ENCODE measurements at places on chromosomes 13 and 19.

GRCh38 chr13:67095621-67096020, 134.5 kb downstream of the PCDH9 start:
- H3K4me3 ChIP-seq, result no peak overlapping the region
- H3K27me3 ChIP-seq, result no peaks in the 10 kb centered on the region
- no peaks in the 10 kb centered on the region for H3K36me3 ChIP-seq
- H3K4me1 ChIP-seq, result no peaks in the 10 kb centered on the region

- H3K27ac ChIP-seq, result no peak overlapping the region
- DNase-seq, result no peak
- no peaks in the 10 kb centered on the region for H3K36me3 ChIP-seq
Observed at GRCh38 chr13:30178976-30179375, 128.4 kb downstream of the KATNAL1 start.

DNA sequence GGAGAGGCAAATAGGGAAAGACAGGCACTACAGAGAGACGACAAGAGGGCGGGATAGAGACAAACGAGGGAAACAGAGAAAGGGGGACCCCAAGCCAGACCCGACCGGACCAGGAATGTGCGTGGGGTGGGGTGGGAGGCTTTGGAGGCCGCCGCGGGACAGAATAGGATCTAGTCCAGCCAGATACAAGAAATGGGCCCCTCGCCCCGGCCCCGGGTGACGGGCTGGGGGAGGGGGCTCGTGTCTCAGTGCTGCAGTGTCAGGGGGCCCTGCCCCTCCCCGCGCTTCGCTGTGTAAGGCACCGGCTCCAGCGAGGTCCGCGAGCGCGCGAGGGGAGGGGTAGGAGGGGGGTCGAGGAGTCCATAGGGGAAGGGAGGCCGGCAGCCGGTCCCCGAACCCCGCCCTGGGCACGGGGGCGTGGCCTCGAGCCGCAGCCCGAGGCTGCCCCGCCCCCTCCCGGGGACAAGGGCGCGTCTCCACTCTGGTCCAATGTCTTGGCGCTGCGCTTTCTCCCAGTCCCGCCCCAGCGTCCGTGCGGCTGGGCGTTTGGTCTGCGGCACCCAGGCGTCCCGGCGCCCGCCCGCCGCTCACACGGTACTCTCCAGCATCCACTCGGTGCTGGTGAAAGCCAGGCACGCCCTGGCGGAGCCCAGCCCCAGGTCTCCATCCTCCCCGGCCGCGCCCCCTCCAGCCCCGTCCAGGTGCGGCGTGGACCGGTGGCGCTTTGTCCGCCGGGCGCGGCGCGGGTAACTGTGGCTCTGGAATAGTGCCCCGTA, 11.0 kb downstream of the IFNL1 start:
- peak overlapping the region; percentile 26 for H3K4me3 ChIP-seq
- H3K36me3 ChIP-seq, result no peaks in the 10 kb centered on the region
- no peak overlapping the region for H3K27ac ChIP-seq
- H3K4me1 ChIP-seq, result peaks cover 17% of the 10 kb centered on the region
- peak; percentile 87 for DNase-seq

- peak overlapping the region; percentile 90 for H3K27ac ChIP-seq
- peaks cover 55% of the 10 kb centered on the region for H3K36me3 ChIP-seq
- peak; percentile 59 for DNase-seq
- H3K4me3 ChIP-seq, result peak overlapping the region; percentile 83
- no peaks in the 10 kb centered on the region for H3K27me3 ChIP-seq
Observed at GRCh38 chr19:36113894-36114720, 568 bp downstream of the POLR2I start.

DNA sequence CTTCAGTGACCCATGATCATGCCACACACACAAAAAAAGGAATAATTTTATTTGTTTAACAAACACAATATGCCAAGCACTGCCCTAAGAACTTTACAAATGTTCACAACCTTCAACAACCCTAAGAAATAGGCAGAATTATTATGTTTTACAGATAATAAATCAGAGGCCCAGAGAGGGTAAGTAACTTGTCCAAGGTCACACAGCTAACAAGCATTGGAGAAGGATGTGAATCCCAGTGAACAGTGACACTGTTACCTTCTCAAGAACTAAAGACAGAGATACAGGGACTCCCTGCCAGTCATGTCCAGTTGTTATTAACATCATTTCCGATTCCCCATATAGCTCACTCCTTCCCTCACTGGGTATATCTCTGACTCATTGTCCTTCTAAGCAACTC, 13.6 kb downstream of the CEACAM20 start:
- no peak overlapping the region for H3K27ac ChIP-seq
- no peaks in the 10 kb centered on the region for H3K4me1 ChIP-seq
- DNase-seq, result no peak
- H3K27me3 ChIP-seq, result peaks cover 28% of the 10 kb centered on the region
- no peaks in the 10 kb centered on the region for H3K36me3 ChIP-seq

GRCh38 chr13:33341861-33342452, 56.4 kb upstream of the STARD13 start:
- H3K36me3 ChIP-seq, result no peaks in the 10 kb centered on the region
- no peak overlapping the region for H3K27ac ChIP-seq
- no peaks in the 10 kb centered on the region for H3K27me3 ChIP-seq
- H3K4me1 ChIP-seq, result no peaks in the 10 kb centered on the region
- no peak for DNase-seq

GRCh38 chr13:67554746-67555452, 324.8 kb upstream of the PCDH9 start:
- no peak overlapping the region for H3K4me3 ChIP-seq
- H3K4me1 ChIP-seq, result no peaks in the 10 kb centered on the region

DNA sequence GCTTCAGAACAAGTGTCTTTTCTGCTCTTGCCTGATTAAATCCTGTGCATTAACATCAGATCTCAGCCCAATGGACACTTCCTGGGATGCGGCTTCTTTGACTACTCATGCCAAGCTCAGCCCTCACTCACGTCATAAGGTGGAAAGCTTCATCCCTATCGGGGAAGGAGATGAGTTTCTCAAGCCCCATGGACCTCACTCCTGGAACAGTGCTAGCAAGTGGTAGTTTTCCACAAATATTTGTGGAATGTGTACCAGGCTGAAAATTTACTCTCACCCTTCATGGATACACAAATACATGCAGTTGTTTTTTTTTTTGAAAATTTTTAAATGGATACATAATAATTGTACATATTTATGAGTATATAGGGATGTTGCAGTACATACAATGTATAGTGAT, 34.6 kb upstream of the FARP1 start:
- H3K4me1 ChIP-seq, result no peaks in the 10 kb centered on the region
- no peaks in the 10 kb centered on the region for H3K36me3 ChIP-seq
- H3K27me3 ChIP-seq, result no peaks in the 10 kb centered on the region
- no peak overlapping the region for H3K4me3 ChIP-seq

- no peaks in the 10 kb centered on the region for H3K36me3 ChIP-seq
- H3K4me1 ChIP-seq, result peaks cover 28% of the 10 kb centered on the region
- DNase-seq, result peak; percentile 43
- no peaks in the 10 kb centered on the region for H3K27me3 ChIP-seq
Observed at GRCh38 chr13:73142071-73142470, 83.3 kb downstream of the KLF5 start.

DNA sequence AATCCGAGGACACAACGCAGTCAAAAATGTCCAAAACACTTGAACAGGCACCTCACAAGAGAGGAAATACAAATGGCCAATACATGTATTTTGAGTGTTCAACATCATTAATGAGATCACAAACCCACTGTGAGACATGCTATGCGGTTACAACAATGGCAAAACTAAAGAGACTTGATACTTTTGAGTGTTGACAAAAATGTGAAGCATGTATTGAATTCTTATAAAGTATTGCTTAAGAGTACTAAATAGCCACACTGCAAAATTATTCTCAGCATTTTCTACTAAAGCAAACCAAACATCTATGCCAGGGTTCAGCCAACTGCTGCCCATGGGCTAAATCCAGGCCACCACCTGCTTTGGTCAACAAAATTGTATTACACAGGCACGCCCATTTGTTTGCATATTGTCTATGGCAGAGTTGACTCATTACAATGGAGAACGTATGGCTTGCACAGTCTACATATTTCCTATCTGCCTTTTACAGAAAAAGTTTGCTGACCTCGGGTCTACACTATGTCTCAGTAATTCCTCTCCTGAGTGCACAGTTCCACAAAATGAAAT, 135.3 kb downstream of the B3GLCT start:
- no peak for DNase-seq
- no peaks in the 10 kb centered on the region for H3K27me3 ChIP-seq
- no peak overlapping the region for H3K4me3 ChIP-seq
- no peak overlapping the region for H3K27ac ChIP-seq
- H3K36me3 ChIP-seq, result no peaks in the 10 kb centered on the region
